ENCODE measurements at places on chromosomes 16 and 17.
A peak's percentile ranks its signal among the peaks of the same experiment; 100 is the strongest.

GRCh38 chr16:50954469-50954868 lies 196.6 kb downstream of the SALL1 start:
- no peak for DNase-seq

GRCh38 chr17:79715098-79715942 lies 15.4 kb upstream of the ENPP7 start:
- no peak for DNase-seq

DNA sequence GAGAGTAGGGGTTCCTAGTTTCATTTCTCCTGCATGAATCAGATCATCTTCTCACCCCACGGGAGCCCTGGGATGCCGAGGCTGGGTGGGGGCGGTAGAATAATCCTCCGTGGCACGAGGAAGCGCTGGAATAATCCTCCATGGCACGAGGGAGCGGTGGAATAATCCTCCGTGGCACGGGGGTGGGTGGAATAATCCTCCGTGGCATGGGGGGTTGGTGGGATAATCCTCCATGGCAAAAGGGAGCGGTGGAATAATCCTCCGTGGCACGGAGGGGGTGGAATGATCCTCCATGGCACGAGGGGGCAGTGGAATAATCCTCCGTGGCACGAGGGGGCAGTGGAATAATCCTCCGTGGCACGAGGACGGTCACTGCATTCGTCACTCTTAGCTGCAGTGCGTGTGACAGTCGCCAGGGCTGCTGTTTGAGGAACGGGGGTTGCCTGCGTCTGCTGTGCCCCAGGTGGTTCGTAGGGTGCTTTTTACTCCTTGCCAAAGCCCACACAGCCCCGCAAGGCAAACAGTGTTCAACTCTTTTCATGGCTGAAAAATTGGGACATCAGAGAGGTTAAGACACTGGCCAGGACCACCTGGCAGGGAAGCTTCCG lies 152.5 kb downstream of the BANP start:
- no peak for DNase-seq

DNA sequence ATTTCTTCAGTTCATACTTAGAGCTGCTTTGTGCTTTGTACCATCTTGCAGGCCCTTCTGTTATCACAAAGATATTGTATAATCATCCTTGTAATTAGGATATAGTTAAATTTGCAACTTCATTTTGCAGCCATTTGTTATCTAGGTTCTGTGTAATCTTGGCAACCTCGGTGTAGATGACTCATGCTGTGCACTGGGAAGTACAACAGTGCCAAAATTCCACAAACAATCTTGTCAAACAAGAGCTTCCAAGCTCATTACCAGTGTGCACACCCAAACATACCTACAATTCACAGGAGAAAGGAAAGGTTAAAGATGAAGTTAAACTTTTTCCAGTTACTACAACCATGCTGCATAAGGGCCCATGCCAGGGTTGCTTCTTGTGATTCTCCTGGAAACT lies 1231.8 kb downstream of the CDH11 start:
- DNase-seq = no peak

GRCh38 chr16:71846431-71846830 lies 655 bp downstream of the ATXN1L start:
- DNase-seq = peak; percentile 18

- peak; percentile 66 for DNase-seq
Measured at GRCh38 chr17:35094902-35095301, 24.8 kb downstream of the RAD51D start.

- DNase-seq = no peak
Measured at GRCh38 chr16:51095084-51095881, 55.8 kb downstream of the SALL1 start.

GRCh38 chr17:6075845-6076244 lies 5.7 kb downstream of the WSCD1 start:
- no peak for DNase-seq

GRCh38 chr17:8518326-8518725 lies 82.6 kb downstream of the NDEL1 start:
- DNase-seq = no peak

DNA sequence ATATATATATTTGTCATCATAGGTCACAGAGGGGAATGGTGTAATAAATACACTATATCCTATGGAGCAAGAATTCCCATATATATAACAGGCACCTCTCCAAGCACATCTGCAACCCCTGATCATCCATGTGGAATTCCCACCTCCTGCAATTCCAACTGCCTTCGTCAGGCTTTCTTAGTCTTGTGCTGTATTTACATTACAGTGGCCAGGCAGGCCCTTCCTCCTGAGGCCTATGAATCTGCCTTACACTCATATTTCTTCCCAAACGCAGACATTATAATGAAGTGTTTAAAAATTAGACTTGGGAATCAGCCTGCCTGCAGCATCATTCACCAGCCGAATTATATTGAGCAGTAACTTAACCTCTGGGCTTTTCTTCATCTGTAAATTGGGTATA lies 19.3 kb upstream of the DNAH9 start:
- DNase-seq = no peak

DNA sequence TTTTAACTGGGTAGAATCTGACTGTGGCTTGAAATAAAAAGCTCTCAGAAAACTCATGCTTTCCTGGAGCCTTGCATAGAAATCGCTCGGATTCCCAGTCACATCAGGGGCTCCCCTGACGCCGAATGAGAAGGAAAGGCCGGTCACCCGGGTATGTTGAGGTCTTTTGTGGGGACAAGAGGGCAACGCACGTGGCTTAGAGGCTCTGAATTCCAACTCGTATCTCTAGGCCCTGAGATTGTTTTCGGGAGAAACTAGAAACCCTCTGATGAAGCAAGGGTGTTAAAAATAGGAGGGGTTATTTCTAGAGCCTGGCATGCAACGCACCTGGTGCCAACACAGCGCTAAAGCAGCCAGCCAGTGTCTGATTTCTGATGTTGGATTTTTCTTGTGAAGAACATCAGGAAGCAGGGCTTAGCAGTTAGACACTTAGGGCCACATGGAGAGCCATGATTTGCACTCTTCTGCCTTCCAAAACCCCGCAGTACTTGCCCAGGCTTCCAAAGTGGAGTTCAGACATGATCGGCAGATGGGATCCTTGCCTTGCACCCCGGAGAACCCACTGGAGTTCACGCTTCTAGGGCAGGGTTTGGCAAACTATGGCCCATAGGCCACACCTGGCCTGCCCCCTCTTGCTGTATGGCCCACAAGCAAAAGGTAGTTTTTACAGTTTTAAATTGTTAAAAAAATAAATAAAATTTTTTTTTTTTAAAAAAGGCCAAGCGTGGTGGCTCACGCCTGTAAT lies 12.6 kb downstream of the CACNG1 start:
- no peak for DNase-seq

DNA sequence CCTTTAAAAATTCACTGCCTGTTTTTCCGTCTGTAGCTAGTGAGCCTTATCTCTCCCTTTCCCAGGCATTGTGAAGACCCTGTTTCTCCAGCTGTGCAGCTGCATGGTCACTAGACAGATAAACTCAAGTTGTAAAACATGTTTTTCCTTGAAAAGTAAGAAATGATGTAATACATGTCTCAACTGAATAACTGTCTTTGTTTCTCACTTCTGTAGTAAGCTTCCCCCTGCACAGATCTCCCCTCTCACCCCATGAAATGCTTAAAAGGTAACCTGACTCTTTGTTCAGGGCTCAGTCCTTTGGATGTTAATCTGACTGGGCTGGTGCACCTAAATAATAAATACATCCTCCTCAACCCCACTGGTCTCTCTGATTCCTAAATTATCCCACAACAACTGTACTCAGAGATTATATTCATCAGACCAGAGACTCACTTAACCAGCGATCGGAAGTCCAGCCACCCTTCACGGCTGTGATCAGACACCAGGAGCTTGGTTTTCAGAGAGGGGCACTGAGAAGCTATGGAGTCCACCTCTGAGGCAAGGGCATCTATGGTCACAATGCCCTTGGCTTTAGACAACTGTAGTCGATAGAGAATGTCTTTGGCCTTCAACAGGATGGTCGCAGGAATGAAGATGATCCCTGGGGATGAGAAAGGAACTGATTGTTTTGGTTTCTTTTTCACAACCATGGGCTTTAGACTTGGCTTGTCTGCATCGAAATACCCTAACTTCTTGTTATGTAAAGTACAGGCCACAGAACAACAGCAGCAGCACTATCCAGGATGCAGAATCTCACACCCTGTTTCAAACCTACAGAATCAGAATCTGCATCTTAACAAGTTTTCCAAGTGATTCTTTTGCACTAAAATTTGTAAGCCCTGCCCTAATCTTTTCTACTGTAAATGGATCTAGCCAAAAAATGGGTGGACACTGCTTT lies 15.4 kb downstream of the ACSM1 start:
- DNase-seq = no peak

DNA sequence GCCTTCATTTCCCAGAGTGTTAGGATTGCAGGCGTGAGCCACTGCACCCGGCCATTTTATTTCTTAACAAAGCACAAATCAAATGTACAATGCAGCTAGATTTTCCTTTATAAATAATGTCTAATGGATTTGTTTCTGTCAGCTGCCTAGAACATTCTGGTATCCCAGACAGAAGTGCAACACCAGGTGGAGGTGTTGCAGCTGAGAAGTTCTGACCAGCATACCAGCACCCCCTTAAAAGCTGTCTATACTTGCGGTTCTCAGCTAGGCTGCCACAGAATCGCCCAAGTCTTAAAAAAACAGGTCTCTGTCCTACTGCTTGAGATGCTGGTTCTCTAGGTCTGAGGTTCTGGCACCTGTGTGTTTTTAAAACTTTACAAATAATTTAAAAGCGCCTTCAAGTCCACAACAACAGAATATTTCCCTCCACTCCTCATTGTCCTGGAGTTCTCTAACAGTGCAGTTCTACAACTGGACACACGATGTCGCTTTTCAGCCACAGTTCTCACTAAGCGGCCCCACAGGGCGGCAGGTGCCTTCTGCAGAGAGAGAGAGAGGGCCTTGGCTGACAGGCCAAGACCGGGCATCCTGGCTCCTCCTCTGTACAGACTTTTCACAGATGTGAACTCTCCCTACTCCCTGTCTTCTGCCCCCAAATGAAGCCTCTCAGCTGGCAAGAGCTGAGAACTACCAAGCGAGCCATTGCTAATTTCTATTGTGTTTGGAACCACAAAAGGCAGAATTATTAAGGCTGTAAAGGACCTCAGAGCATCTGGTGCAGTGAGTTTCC lies 32.6 kb upstream of the MEOX1 start:
- peak; percentile 76 for DNase-seq

GRCh38 chr16:83456934-83457333 lies 350.8 kb upstream of the HSBP1 start:
- DNase-seq = no peak

GRCh38 chr17:5508810-5509209 lies 22.4 kb downstream of the MIS12 start:
- no peak for DNase-seq

GRCh38 chr16:14164916-14165662 lies 94.0 kb downstream of the MRTFB start:
- DNase-seq = no peak

GRCh38 chr16:15976929-15977637 lies 27.7 kb downstream of the ABCC1 start:
- no peak for DNase-seq

GRCh38 chr16:31471241-31471874 lies 594 bp upstream of the TGFB1I1 start:
- DNase-seq = no peak

DNA sequence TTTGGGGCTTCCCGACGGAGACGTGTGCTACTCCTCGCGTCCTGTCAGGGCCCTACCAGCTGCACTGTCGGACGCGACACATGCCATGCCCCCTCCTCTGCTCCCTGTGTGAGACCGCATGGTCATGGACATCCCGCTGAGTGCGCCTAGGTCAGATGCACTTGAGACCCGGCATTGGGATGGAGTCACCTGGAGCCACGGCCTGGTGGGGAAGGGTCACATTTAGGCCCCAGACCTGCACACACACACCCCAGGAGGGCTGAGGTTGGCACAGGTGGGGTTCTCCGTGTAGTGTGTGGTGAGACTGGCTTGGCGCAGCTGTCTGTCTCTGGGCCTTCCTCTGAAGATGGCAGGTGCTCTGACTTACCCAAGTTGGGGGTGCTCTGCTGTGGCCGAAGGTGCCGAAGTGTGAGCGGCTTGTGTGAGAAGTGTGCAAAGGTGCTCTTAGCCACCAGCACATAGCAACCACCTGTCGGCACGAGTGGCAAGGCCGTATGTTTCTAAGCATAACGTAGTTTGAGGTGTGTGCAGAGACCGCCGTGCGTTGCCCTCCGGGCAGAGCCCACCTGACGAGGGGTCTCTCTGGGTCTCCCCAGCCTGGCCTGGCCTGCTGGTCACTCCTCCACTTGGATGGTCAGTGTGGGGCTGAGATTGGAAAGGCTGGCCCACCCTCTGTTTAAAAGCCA lies 108.6 kb downstream of the BANP start:
- DNase-seq = no peak

GRCh38 chr16:31700200-31700529 lies 172.5 kb downstream of the AHSP start:
- peak; percentile 92 for DNase-seq

DNA sequence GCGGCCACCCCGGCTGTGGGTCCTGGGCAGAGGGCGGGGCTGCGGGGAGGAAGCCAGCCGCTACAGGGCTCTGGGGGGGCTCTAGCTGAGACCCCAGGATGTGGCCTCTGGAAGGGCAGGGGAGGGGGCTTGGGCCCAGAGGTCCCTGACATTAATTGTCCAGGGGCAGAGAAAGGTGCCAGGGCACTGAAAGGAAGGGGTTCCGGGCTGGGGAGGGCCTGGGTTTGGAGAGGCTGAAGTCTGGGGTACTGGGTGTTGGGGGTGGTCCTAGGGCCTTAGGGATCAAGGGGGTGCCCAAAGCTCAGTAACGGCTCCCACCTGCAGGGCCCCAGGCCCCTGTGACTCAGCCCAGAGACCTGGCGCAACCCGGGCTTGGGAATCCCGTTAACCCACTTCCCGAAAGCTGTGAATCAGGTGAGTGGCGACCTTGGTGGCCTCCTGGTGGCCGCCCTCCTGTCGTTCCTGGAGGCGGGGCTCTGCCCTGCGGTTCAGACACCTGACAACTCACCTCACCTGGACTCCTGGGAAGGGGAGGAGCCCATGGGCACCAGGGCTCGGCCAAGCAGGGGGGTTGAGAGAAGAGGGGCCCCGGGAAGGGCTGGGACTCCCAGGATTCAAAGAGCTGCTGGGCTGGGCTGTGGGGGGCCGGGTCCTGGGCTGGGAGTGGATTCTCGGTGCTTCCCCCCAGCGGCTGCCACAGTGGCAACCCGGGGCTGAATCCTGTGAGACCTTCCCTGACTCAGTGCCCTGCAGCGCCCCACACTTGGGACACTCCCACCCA lies 465 bp upstream of the PRSS22 start:
- DNase-seq = peak; percentile 48

GRCh38 chr16:4075534-4075933 lies 40.7 kb downstream of the ADCY9 start:
- no peak for DNase-seq

DNA sequence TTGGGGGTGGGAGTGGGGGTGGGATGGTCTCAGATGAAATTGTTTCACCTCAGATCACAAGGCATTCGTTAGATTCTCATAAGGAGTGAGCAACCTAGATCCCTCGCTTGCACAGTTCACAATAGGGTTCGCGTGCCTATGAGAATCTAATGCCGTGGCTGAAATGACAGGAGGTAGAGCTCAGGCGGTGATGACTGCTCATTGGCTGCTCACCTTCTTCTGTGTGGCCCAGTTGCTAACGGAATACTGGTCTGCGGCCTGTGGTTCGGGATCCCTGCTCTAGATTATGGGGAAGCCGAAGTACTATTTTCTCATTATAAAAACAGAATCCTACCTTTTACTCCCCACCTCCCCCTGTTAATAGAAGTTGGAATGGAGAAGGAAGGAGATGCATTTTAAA lies 18.9 kb downstream of the CLTC start:
- DNase-seq = no peak

GRCh38 chr17:61761827-61762226 lies 101.5 kb downstream of the BRIP1 start:
- no peak for DNase-seq

GRCh38 chr17:75115555-75115954 lies 5.8 kb downstream of the ARMC7 start:
- no peak for DNase-seq

- no peak for DNase-seq
Measured at GRCh38 chr17:16935786-16936185, 36.1 kb downstream of the TNFRSF13B start.
